ENCODE measurements at places on chromosomes 11 and 22.

DNA sequence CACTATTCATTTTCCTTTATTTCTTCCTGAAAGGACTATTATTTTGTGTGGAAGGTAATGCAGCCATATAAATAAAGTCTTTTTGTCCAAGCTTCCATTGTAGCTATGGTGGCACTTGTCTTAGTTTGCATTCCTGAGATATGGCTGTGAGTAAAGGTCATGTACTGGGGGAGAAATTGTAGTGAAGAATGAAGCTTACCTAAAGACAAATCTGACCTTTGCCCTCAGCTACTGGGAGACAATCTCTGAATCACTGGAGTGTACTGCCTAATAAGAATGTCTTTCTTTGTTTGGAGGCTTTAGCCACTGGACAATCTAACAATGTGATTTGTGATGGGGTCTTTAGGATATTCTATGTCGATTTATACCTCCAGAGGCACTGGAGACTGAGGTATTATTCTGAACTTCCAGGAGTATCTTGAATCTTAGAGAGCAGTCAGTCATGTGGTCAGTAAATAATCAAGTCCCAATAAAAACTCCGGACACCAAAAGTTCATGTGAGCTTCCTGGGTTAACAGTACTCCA, 39.7 kb upstream of the OR5AK2 start:
- DNase-seq, result no peak

- no peak for DNase-seq
These were observed 112.2 kb downstream of the SBF2 start for GRCh38 chr11:10181811-10182210.

GRCh38 chr11:60852117-60852981, 3.4 kb downstream of the PTGDR2 start:
- no peak for DNase-seq

DNA sequence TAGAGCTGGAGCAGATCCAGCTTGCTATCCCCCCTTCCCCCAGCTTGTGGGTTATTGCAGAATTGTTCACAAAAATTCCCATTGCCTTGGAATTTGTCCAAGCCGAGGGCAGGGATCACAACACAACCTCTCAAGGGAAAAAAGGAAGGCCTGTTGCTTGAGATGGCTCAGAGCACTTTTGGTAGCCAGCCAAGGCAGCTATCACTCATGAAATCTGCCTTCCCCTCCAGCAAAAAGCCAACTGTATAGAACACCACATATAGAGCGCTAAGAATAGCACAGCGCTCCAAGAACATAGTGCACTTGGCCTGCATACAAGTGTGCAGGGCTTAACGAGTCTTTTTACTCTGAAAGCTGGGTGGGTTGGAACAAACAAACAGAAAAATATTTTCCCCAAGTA, 46.2 kb downstream of the FAM83F start:
- DNase-seq, result no peak

DNA sequence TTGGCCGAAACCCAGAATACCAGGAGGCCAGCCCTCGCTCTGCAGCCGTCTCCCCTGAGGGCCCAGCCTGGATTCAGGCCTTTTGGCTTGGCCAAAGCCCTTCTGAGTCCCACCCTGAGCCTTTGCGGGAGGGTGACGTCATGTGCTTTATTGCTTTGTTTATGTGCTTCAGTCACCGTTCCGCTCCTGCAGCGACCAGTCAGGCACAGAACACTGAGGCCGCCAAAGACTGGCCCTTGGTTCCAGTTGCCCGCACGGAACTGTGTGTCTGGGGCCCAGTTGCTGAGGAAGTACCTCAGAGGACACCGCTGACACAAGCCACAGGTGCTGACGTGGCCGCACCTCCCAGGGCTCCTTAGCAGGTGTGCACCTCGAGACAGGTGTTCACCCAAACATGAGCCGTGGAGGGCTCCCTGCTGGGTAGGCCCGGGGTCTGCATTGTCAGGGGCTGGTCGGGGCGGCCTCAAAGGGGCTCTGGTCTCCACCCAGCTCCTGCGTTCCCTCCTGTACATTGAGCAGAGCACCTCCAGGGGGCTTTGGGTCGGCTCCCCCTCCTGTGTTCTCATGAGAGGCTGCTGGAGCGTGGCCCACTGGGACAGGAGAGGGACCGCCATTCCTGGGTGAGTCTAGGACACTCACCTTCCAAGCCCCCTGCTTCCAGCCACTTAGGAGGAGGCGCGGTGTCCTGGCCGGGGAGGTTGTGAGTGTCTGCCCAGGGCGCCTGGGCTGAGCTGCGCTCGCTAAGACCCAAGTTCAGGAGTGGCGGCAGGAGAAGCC, 376.8 kb downstream of the TBC1D22A start:
- no peak for DNase-seq

Measured in effector CD4-positive, alpha-beta T cell (primary cell).